ENCODE measurements at places on chromosomes 12 and 14.

GRCh38 chr12:111692575-111693210, 6.8 kb downstream of the ACAD10 start:
- DNase-seq: no peak

DNA sequence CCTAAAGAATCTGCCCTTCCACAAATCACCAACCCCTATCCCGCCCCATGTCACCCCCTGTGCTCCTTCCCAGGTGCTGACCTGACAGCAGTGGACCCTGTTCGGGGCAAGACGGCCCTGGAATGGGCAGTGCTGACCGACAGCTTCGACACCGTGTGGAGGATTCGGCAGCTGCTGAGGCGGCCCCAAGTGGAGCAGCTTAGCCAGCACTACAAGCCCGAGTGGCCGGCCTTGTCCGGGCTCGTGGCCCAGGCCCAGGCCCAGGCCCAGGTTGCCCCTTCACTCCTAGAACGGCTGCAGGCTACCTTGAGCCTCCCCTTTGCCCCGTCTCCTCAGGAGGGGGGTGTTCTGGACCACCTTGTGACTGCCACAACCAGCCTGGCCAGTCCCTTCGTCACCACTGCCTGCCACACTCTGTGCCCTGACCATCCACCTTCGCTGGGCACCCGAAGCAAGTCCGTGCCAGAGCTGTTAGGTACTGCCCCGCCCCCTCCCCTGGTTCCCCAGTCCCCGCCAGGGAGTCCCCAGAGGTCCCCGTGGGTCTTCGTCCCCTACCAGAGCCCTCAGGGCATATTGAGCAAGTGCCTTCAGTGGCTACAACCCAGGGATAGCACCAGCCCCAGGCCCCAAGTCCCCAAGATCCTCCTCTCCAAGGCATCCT, 2.7 kb downstream of the ANKRD33 start:
- DNase-seq: peak; percentile 32

GRCh38 chr14:104870368-104871144, 5.5 kb downstream of the CEP170B start:
- no peak for DNase-seq

GRCh38 chr12:96375170-96375569, 25.1 kb downstream of the CDK17 start:
- DNase-seq: no peak

DNA sequence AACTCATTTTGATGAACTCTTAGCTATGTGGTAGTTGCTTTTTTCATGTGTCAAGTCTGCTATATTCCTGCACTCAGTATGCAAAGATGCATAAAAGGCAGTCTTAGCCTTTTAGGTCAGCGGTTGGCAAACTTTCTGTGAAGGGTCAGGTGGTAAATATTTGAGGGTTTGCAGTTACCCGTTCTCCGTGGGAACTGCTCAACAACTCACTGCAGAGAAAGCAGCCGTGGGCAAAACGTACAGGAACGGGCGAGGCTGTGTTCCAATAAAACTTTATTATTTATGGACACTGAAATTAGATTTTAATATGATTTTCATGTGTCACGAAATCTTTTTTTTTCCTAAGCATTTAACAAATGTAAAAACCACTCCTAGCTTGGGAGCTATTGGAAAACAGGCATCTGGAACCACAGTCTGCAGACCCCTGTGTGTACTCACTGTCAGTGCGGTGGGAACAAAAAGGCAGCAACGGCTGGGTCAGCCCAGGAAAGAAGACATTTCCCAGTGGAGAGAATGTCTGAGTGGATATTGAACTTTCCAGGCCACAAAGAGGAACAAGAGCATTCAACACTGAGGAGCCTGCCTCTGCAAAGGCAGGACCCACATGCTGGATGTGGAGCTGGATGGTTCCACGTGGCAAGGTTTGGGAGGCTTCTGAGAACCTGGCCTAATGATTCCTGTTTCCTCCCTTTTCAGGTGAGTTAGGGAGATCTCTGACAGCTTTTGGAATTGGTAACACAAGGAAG, 3.5 kb upstream of the ACACB start:
- no peak for DNase-seq

DNA sequence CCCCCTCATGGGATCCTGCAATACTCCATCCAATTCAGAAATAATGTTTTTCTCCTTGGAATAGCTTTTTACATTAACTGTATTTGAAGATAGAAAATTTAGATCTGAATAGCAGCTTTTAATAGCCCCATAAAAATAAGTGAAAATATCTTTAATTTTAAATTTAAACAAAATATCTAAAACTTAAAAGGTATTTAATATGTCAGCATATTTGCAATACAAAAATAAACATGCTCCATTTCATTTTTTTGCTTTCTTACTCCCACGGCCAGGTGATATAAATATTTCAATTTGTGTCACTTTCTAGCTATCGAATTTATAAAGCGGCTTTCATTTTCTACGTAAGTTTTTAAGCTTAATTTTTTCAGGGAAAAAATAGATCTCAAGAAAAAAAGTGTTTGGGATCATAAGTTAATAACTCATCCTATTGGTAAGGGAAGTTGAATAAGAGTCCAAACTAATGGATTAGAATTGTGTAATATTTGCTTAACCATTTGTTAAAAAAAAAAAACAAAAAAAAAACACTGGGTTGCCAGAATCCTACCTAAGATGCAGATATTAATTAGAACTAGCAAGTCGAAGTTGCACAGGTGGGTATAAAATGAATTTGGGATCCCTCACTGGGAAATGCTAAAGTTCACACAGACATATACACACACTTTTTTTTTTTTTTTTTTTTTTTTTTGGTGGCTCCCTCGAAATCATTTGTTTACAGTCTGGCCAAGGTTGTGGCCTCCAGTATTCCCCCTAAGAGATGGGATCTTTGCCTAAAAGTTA, 47.6 kb downstream of the PPP2R5C start:
- no peak for DNase-seq

DNA sequence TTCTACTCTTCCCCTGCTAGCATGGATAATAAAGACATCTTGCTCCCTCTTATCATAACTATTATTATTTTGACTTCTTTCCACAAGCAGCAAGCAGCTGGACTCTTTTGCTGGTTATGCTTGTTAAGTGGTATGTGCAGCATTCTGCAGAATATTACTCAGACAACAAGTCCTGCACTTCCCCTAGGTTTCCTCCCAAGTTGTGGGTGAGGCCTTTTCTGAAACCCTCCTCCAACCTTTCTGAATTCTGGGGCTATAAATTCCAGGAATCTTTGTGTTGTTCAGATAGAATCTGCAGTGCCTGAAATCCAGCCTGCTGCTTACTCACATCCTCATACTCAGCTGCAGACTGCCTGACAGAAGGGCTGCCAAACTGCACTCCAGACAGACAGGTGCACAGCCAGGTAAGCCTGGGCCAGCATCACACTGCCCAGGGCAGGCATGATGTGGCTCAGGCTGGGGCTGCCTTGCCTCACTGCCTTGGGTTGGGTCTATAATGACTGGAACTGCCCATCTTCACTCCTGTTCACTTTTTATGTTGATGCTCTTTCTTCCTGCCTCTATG, 6.2 kb upstream of the DHRS2 start:
- DNase-seq: no peak
